ENCODE measurements at places on chromosomes 1 and 21. TPM values are rescaled to one million over a fixed set of nuclear protein-coding genes. Genes with fewer than 3 reads are reported as not detected.

The CDA gene
- 0.40 TPM for total RNA-seq

The FCRL3 gene
- total RNA-seq, result 1.5 TPM

The PTAFR gene
- 37.3 TPM for total RNA-seq

The GPR153 gene
- total RNA-seq, result 8.0 TPM

The CHI3L2 gene
- total RNA-seq, result 298 TPM

The RLF gene
- total RNA-seq, result 10.9 TPM

The GSTM2 gene
- total RNA-seq, result 27.6 TPM

The SEMA6C gene
- total RNA-seq, result 6.4 TPM

The RNF220 gene
- total RNA-seq, result 44.9 TPM

The GPR3 gene
- total RNA-seq, result 0.58 TPM

The KCNJ9 gene
- not detected for total RNA-seq

The C1orf21 gene
- 50.1 TPM for total RNA-seq

The PLEKHN1 gene
- total RNA-seq, result 5.1 TPM

The GCSAML gene
- total RNA-seq, result 1.4 TPM

The GBP7 gene
- not detected for total RNA-seq

The EPHB2 gene
- 6.7 TPM for total RNA-seq

The GPR157 gene
- 29.3 TPM for total RNA-seq

The TAS1R1 gene
- 0.51 TPM for total RNA-seq

The CNR2 gene
- total RNA-seq, result 0.46 TPM

The EPHA10 gene
- total RNA-seq, result 1.7 TPM

The CD34 gene
- 44.8 TPM for total RNA-seq

The AGL gene
- 24.0 TPM for total RNA-seq

The ARF1 gene
- total RNA-seq, result 500 TPM

The C21orf58 gene
- 12.4 TPM for total RNA-seq

The NUP210L gene
- 0.26 TPM for total RNA-seq

The OR2T34 gene
- total RNA-seq, result not detected

The DMRTA2 gene
- 0.83 TPM for total RNA-seq

The HSF2BP gene
- total RNA-seq, result 0.60 TPM

Data from lung (tissue), 17 donors.